ENCODE measurements at places on chromosomes 1 and 21.

DNA sequence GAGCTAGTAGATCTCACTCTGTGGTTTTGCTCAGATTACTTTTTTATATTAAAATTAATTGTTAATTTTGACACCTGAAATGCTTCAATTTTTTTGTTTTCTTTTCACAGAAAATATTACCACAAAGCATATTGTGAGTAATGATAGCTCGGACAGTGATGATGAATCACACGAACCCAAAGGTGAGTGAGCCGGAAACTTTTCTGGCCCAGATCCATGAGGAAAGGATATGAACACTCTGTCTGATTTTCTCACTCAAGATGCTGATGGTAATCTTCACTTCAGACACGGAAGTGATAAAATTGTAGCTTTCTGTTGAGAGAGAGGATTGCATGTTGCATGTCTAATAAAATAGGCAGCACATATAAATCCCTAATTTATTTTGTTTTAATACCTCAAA lies 121.8 kb downstream of the PLA2G4A start:
- DNase-seq, result no peak

- DNase-seq, result no peak
Observed at GRCh38 chr1:210303391-210303790, 25.3 kb upstream of the HHAT start.

DNA sequence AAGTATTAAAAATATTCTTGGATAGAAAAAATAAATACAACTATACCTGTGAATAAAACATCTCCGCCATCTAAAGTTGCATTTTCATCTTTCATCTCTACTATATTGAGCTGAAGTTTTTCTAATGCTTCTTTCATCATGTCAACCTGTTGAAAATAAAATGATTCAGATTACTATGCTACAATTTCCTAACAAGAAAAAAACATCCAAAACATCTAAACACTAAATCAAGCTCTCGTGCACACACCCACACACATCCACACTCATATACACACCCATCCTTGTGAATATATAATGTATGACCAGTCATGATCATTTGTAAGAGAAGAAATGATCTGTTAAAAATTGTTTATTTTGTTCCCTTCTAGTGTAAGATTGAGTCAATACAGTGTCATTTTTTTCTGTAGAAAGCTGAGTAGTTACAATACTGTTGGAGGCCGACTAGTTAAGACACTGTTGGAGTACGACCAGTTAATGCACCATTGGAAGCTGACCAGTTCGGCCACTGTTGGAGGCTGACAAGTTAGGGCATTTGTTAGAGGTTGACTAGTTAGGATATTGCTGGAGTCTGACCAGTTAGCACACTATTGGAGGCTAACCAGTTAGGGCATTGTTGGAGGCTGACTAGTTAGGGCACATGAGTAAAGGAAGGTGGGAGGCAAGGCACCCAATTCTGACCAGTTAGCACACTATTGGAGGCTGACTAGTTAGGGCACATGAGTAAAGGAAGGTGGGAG lies 82.4 kb upstream of the BCL10 start:
- no peak for DNase-seq

- DNase-seq, result no peak
Observed at GRCh38 chr1:226203240-226203639, 16.7 kb upstream of the ACBD3 start.

DNA sequence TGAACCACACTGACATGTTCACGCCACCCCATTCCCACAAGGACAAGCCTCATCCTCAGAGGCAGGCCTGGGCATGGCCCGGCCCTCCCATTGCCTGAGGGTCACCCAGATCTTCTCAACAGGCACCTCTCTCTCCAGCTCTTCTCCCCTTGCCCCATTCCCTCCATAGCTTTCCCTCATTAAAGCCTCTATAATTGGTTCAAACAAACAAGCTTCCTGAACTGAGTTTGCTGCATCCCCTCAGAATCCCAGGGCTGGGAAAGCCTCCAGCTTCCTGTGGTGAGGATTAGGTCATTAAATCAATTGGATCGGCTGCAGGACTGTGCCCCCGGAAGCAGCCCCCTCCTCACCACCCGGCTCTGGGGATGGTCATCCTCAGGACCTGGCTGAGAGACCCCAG lies 18.9 kb downstream of the CTNNBIP1 start:
- no peak for DNase-seq

GRCh38 chr1:230171356-230172015 lies 104.4 kb downstream of the GALNT2 start:
- no peak for DNase-seq

DNA sequence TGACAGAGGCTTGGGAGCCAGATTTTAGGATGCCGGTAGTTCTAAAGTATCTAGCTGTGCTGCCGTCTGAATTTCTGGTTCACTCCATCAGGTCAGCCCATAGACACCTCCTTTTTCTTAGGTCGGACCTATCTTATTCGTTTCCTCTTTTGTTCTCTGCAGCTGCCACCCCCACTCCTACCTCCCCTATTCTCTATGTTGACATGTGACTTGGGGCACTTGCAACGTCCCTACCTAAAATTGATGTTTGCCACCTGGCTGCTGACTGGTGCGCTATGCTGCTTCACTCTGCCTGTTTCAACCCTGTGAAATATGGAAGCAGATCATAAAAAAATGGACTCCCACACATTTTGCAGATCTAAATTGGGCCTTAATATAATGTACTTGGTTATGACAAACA lies 55.3 kb downstream of the PBX1 start:
- DNase-seq, result no peak

DNA sequence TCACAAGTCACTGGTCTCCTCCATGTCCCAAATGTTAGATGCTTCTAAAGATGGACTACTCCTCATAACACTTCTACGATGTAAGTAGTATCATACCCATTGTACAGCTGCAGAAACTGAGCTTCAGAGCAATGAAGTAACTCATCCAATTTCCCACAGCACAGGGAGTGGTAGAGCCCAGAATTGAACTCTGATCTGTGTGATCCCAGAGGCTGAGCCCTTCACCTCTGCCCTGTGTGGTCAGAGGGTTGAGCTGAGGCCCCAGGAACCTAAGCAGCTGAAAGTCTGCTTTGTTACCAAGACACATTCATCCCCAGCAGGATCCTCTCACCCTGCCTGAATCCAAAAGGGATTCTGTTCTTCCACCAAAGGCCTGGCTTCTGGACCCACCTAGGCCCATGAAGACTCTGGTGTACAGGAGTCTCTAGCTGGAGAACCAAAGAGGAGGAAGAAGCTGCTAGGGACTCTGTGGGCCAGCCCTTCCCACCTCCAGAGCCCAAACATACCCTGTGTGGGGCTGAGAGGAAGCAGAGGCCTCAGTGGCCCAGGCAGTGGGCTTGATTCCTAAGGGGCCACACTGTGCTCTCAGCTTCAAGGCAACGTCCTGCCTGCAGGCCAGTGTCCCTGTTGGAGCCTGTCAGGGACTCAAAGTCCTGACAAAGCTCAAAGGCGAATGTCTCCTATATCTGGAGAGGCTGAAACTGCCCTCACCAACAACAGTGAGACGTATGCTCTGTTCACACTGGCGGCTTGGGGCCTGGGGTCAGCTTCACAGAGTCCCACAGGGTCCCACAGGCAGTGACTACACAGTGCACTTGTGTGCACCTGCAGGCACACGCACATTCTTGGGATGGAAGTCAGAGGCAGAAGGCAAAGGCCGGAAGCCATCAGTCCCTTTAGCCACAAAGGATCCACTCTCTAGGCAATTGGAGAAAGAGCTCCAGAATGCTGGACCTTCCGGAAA lies 40.4 kb upstream of the SLC30A1 start:
- no peak for DNase-seq

DNA sequence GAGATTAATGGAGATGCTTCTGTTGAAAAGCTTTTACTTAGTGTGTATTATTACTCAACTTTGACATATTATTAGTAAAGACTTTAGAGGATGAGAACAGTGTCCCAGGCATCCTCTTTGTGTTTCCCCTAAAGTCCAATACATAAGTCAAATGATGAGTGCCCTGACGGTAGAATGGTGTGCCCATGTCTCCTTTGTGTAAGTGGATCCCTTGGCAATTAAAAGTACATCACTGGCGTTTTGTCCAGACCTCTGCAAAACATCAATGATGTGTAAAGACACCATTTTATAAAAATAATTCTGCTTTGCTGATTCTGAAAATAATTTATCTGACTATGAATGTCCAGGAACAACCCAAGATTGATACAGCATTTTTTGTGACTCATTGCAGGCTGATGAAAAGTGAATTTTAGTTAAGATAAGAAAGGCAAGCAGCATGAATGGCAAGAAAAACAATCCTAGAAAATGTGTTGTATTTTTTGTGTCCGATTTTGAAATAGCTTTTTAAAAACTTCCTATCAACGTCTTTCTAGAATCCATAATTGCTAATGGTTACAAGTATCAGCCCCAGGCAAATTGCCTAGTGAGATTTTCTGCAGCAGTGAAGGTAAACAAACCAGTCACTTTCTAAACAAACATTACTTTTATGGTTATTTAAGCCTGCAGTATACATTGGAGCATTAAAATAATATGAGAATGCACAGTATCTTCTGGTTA lies 251.5 kb downstream of the PTPRC start:
- DNase-seq, result no peak

- DNase-seq, result no peak
Observed at GRCh38 chr1:214747050-214747635, 144.1 kb downstream of the CENPF start.

- DNase-seq, result peak; percentile 51
Observed at GRCh38 chr1:78143152-78143551, 97.4 kb downstream of the GIPC2 start.

- no peak for DNase-seq
Observed at GRCh38 chr1:222182641-222183040, 365.3 kb downstream of the HHIPL2 start.

GRCh38 chr1:22245726-22246125 lies 102.8 kb upstream of the WNT4 start:
- no peak for DNase-seq

DNA sequence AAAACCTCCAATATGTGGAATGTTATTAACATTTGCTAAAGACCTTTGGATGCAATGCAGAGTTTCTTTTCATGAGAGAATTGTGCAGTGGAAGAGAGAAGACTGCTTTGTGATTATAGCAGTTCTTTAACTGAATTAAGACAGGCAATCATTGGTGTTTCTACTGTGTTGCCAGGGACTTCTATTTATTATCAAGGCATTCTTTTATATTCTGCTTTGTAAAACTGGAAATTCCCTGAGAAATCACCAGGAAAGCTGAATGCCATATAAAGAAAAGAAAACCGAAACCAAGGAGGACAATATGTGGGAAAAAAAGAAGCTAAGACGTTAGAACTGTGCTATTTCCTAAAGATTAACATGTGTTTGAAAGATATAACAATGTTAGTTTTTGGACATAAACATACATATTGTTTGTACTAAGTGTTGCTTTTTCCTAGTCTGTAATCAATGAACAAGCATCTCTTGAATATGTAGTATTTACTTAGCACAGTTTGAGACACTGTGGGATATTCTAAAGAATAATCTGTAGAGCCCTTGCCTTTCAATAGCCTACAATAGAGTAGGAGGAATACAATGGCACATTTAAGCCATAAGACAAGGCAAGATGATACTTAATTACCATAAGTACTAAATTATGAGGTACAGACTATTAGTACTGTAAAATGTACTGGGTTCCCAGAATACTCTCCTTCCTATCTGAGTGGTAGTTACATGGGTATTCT lies 47.1 kb downstream of the EXTL2 start:
- DNase-seq, result no peak

- DNase-seq, result no peak
Observed at GRCh38 chr1:226581650-226582330, 33.2 kb downstream of the STUM start.

DNA sequence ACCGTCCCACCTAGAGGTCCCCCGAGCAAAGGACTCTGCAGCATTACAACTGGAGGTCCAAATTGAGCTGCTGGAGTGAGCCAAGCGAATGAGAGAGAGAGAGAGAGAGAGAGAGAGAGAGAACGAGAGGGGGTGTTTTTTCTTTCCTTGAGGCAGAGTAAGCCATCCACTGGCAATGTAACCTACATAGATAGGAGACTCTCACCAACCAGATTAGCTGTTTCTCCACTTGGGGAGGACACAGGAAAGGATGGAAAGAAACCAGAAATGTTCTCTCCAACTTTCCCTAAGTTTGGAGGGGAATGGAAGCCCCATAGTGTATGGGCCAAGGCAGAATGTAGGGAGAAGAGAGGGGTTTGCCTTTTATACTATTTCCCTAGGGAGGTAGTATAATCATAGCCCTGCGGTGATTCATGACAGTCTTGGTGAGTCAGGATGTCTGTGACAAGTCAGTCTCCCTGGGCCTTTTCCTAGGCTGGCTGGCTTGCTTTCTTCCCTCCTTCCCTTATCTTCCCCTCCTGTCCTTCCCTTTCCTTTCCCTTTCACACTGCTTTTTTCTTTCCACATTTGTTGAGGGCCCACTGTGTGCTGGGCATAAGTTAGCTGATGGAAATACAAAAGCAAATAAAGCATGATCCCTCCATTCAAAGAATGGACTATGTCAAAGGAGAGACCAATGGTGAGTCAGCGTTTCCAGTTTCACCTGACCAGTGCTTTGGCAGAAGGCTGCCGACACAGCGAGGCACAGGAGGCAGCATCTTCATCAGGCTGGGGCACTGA lies 7.1 kb downstream of the FNDC7 start:
- no peak for DNase-seq

- no peak for DNase-seq
Observed at GRCh38 chr1:191290441-191290840, 812.8 kb upstream of the BRINP3 start.

- DNase-seq, result no peak
Observed at GRCh38 chr1:114892194-114892918, 37.7 kb downstream of the SYCP1 start.

GRCh38 chr1:235881930-235882700 lies 15.4 kb upstream of the LYST start:
- no peak for DNase-seq

- DNase-seq, result no peak
Observed at GRCh38 chr1:54663725-54664124, 22.1 kb downstream of the MROH7 start.

DNA sequence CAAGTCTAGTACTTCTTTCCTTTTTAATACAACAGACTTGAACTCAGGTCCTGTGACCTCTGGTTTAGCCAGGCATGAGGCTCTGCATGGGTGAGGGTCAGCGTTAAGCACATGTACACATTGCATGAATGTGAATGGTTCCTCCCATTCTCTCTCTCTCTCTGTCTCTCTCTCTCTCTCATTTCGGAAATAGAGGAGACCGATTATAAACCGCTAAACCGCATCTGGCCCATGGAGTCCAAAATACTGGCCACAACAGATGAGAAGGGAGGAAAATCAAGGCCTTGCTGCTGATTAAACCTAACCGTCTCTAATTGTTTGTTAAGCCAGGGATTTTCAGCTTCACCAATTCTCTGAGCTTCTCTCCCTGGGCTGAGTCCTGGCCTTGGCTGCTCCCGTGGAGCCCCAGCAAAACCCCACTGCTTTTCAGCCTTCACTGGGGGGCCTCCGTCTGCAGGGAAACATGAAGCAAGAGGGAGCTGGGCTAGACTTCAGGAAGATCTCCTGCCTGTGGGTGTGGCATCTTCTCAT lies 6.6 kb downstream of the RSPO1 start:
- no peak for DNase-seq

DNA sequence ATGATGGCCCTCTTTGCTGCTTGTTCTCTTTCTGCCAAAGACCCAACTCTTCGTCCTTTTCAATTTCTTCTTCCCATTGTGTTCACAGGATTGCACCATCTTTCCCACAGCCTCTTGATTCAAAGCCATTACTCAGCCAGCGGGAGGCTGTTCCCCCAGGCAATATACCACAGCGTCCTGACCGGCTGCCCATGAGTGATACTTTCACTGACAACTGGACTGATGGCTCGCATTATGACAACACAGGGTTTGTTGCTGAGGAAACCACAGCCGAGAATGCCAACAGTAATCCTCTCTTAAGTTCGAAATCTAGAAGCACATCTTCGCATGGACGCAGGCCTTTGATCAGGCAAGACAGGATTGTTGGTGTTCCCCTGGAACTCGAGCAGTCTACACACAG lies 167.4 kb downstream of the LRRC40 start:
- DNase-seq, result no peak
